Activated effector memory CD4-positive, alpha-beta T cell treated with Interleukin-2 at 50 U/mL for 16 hours (primary cell): ENCODE measurements at places on chromosomes 1 and 21.

DNA sequence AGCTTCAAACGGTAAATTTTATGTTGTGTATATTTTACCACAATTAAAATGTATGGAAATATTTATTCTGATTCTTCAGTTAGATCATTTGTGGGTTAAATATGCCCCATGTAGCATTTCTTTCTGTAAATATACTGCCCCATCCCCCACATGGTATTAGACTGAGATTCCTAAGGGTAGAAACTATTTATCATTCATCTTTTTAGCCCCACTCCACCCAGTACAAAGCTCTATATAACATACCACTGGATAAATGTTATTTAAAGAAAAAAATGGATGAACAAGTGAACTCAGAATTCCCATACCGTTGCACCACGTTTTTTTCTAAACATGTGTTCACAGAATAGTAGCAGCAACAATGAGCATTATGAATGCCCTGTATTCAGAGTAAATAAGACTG is 234.0 kb upstream of the IRF2BP2 start:
- DNase-seq, result no peak

DNA sequence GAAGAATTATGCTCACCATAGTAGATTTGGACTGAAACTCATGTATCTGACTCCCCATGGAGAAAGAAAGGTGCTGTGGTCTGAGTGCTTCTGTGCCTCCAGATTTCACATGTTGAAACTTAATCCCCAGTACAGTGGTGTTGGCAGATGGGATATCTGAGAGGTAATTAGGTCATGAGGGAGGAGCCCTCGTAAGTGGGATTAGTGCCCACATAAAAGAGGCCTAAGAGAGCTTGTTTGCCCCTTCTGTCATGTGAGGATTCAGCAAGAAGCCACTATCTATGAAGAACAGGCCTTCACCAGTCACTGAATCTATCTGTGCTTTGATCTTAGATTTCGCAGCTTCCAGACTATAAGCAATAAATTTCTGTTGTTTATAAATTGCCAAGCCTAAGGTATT is 150.1 kb downstream of the PLPP3 start:
- DNase-seq, result no peak

DNA sequence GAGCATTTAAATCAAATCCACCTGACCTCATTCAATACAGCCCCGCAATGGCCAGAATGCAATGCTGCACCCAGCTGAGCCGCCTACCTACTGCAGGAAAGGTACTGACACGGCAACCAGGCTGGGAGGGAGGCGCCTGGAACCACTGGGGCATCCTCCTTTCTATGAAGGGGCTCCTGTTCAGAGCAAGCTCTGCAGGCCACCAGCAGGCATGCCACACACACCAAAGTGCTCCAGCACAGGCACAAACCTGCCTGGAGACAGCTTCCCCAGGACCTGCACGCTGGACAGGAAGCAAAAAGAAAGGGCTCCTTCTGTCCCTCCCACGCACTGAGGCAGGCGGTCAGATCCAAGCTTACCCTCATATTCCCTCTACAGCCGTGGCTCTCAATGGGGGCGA is 21.2 kb downstream of the CTNNBIP1 start:
- DNase-seq, result no peak

- no peak for DNase-seq
Observed at GRCh38 chr1:54329312-54330003, 76.7 kb downstream of the SSBP3 start.

- no peak for DNase-seq
Observed at GRCh38 chr1:204127597-204128242, 24.1 kb downstream of the ETNK2 start.

DNA sequence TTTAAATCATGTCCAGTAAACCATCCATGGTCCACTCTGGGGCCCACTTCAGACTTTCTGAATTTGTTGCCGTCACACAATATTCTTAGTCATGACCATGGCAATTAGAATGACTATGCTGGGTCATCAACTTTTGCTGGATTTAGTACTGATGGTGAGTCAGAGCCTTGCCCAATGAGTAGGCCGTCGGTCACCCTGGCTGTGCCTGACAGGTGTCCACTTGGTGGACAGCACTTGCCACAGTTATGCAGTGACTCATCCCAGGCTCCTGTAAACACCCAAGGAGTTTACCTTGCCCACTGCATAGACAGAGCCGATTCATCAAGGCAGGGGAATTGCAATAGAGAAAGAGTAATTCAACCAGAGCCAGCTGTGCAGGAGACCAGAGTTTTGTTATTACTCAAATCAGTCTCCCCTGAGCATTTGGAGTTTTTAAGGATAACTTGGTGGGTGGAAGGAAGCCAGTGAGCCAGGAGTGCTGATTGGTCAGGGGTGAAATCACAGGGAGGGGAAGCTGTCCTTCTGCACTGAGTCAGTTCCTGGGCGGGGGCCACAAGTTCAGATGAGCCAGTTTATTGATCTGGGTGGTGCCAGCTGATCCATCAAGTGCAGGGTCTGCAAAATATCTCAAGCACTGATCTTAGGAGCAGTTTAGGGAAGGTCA is 333.8 kb downstream of the PTPRU start:
- DNase-seq, result no peak

- DNase-seq, result no peak
Observed at GRCh38 chr1:235563513-235564061, 59.3 kb upstream of the B3GALNT2 start.
